ENCODE measurements at places on chromosomes 6 and 20.

GRCh38 chr20:61810738-61811135, 254.9 kb downstream of the TAF4 start:
- DNase-seq = no peak

DNA sequence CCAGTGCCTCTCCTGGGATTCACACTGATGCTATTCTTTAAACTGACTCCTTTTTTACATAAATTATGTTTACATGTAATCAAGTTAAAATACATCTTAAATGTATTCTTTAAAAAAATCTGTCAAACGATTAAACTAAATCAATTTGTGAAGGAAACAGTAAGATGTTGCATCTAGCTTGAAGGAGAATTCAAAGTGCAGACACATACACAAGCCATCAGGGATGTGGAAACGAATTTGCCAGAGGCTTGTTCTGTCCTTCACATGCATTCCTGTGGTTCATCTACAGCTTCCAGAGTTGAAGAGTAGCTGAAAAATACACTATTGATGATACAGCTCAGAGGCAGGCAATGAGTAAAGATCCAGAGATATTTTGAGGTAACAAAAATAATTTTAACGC, 7.3 kb upstream of the BPIFB3 start:
- no peak for DNase-seq

DNA sequence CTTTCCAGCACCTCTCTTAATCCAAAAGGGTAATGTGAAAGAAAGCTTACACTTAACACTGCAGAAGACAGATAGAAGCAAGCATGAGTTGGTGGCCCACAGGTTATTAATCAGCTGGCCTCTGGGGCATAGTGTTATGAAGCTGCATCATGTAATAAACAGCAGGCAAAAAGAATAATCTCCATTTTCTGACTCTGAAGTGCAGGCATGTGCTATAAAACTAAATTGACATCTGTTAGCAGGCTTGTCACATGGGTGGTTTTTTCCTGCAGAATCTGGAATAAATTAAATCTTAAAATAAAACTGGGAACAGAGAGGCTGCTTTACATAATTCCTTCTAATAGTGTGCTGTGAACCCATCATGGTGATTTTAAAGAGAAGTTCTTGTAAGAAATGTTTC, 73.3 kb downstream of the METTL24 start:
- DNase-seq = no peak

- DNase-seq = no peak
Observed at GRCh38 chr6:142429195-142429594, 127.4 kb downstream of the ADGRG6 start.

GRCh38 chr6:128376952-128377503, 143.4 kb downstream of the PTPRK start:
- DNase-seq = no peak

- no peak for DNase-seq
Observed at GRCh38 chr6:80161434-80161833, 55.0 kb downstream of the BCKDHB start.

DNA sequence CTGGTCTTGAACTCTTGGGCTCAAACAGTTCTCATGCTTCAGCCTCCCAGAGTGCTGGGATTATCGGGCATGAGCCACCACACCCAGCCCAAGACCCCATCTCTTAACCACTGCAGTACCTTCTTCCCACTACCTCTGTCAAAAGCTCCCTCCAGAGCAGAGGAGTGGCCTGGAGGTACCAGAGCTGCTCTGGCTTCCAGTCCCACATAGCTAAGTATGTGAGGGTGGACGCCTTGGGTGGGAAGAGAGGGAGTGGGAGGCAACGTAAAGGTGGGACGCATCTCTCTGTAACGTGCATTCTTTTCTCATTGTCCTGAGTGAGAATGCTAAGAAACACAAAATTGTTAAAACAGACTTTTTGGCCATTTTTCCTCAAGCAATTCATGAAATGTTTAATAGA, 24.5 kb downstream of the TM9SF4 start:
- no peak for DNase-seq

DNA sequence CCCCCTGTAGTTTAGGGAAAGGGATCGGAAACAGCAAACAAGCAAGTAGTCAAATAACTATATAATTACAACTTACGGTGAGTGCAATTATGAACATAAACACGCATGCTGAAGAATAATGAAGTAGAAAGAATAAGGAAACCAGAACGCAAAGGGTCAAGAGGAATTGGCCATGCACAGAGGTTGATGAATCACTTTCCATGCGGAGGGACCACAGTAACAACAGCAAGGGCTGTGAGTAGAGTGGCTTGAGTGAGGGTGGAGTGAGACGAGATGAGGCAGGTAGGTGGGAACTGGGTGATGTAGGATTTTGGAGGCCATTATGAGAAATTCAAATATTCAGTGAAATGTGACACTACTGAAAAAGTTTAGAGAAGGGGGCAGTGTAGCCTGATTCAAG, 112.2 kb upstream of the LAMP5 start:
- no peak for DNase-seq

DNA sequence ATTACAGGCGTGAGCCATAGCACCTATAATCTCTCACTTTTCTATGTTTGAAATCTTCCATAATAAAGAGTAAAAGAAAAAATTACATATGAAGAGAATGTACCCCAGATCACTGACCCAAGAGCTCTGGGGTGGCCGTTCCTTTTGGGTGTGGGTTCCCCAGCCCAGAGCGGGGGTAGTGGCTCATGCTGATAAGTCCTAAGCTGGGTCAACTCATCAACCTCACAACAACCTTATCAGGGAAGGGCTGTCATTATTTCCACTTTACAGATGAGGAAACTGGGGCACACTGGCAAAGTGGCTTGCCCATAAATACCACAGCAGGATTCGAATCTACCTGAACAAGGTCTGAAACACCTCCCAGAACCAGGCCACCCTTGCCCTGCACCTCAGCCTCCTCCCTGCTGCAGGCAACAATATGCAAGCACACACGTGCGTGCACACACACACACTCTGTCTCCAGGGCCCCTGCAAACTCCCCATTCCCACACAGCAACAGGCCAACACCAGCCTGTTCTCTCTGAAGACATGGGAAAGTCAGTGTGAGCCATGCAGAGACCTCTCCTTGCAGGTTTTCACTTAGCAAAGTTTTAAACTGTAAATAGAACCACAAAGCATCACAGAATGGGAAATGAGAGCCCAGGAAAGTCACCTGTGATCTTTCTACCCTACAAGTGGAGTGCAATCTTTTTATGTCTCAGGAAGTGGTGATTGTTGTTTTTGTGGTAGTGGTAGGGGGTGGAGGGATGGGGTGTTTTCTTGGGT, 27.7 kb downstream of the BFSP1 start:
- DNase-seq = no peak

- DNase-seq = no peak
Observed at GRCh38 chr6:53440336-53440945, 91.7 kb upstream of the ELOVL5 start.

DNA sequence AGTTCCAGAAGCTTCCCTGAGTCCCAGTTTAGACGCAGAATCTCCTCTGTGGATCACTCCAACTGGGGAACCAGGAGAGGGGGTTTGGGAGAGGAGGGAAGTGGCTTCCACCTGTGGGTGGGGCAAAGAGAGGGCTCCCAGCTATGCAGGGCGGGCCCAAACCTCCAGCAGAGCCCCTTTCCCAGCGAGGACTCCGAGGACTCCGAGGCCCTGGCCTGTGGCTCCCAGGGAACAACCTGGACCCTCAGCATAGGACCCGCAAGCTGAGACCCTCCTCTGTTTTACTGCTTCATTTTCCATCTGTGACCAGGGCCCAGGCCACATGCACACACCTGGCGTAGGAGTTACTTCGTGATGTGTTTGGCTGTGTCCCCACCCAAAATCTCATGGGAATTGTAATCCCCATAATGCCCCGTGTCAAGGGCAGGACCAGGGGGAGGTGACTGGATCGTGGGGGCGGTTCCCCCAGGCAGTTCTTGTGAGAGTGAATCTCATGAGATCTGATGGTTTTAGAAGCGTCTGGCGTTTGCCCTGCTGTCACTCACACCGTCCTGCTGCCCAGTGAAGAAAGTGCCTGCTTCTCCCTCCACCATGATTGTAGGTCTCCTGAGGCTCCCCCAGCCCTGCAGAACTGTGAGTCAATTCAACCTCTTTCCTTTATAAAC, 27.9 kb downstream of the NTSR1 start:
- DNase-seq = no peak

- peak; percentile 22 for DNase-seq
Observed at GRCh38 chr6:30453508-30454116, 35.7 kb upstream of the HLA-E start.

DNA sequence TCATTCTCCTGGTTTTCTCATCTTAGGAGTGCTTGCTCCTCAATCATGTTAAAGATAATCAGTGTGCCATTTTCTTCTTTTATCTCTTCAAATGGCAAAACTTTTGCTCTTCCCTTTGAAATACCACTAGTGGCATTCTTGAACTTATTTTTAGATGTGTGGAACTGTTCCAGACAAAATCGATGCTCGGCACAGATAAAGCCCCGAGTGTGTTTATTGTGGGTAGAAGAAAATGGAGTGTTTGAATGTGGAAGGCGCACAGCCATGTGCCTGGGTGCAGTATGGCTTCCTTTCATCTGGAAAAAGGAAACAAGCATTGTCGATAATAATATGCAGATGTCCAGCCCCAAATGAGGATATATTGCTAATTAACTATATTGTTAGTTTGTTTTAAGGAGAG, 42.4 kb downstream of the ISM1 start:
- no peak for DNase-seq

- no peak for DNase-seq
Observed at GRCh38 chr6:28927846-28928245, 4.1 kb upstream of the TRIM27 start.

DNA sequence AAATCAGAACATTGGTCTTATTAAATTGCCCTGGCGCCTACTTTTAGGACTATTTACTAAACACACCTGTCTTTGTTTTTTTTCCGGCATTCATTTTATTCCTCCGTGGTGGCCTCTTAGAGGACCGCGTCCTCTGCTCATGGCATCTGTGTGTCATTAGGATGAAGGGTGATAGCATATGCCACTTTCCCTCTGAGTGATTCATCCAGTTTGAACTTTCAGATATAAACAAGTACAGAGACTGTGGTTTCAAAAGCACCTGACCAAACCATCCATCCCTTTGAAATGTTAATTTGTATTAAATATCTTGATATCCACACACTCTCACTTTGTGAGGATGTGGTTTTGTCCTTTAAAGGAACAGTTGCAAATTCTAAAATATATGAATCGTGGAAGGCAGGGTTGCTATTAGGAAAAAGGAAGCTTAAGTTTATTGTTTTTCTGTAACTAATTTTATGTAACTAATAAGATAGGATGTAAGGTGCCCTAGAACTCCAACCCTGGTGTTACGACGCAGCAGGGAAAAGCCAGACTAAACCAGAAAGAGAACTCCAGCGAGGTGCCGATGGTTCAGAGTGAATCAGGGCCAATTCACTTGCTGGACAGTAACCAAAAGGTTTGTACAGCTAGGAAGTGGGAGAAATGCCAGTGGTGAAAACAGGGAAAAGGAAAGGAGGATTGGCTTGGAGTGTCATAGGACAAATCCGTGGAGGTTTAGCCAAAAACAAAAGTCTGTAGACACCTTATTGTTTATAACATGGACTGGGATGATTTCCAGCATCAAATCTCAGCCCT, 98.7 kb downstream of the SHLD1 start:
- DNase-seq = no peak

DNA sequence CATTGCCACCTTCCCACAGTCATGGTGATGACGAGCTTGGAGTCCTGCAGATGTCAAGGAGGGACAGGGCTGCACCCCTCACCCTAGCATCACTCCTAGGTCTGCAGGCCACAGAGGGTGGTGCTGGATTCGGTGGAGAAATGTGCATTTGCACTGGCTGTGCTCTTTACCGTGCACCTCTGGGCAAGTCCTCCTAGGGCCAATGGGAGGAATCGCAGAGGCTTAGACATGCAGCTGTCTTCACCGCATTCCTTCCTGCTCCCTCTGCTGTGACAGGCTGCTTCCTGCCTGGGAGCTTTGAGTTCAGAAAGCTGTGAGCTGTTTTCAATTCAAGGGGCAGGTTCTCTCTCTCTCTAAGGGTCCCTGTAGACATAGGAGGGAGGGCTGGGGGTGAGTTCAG, 85.1 kb downstream of the EDN3 start:
- DNase-seq = no peak

- DNase-seq = no peak
Observed at GRCh38 chr6:2109796-2110195, 135.6 kb downstream of the GMDS start.

GRCh38 chr20:21682521-21682954, 22.9 kb upstream of the PAX1 start:
- DNase-seq = no peak

DNA sequence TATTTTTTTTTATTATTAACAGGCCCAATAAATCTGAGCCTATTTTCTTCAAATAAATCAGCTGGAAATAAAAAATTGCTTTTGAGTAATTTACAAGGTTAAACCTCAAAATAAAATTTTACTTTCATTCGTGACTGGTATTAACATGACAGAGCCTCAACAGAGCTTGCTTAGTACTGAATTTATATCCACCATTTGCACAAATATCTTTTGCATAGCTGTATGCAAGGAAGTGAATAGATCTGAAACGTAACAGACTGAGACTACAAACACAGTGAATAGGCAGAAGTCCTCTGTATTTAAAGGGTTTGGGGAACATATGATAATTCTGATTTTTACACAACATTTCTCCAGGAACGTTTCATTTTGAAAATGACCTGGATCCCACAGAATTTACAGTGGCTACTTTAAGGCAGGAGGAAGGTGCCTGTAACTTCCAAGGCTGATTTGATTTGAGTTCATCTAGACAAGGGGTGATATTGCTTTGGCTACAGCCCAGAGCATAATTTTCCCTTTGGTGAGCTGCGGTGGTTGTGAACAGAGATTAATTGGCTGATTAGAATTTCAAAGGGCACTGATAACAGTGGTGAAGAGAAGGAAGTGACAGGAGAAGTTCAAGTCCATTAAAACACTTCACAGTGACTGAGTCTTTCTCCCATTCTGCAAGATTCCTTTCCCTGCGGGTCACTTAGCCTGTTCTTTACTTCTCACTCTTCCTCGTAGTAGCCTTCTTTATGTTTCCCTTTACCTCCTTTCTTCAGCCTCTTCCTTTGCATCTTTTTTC, 121.2 kb upstream of the SASH1 start:
- DNase-seq = no peak

- no peak for DNase-seq
Observed at GRCh38 chr20:49916146-49917002, 1.0 kb upstream of the SPATA2 start.

DNA sequence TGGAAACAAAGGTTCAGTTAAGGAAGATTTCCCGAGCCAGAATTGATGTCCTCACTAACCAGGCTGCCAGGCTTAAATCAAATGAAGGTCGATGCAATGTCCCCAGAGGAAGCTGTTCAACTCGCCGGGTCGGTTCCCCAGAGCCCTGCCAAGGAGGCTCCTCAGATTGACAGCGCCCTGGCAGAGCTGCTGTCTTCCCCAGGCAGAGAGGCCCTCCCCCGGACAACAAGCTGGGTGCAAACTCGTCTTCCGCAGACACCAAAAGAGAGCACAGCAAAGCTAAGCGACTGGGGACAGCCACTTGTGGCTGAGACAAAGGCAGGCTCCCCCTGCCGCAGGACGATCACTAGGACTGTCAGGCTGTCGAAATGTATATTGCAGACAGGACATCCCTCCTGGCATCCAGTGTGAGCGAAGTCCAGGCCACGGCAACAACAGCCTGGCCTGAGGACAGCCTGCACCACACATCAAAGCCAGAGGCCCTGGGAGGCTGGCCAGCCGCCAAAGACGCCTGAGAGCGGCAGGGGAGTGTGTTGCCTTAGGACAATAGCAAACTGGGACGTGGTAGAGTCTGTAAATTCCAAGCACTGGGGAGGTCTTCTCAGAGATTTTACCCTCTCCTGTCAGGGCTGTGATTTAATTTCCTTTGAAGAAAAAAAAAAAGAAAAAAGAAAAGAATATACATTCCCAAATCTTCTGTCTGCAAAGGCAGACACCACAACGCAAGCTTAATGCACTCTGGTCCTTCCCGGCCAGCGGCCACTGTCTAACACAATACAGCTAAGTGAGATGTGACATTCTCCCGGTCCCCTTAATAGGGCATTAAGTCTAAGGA, 99.1 kb downstream of the HIVEP2 start:
- no peak for DNase-seq

Measured in GM12864 (cell line).